ENCODE measurements at places on chromosomes 6 and 20.
A peak's percentile ranks its signal among the peaks of the same experiment; 100 is the strongest.

- peak; percentile 63 for DNase-seq
These were observed 968 bp upstream of the ZMYND8 start for GRCh38 chr20:47357296-47358038.

GRCh38 chr6:36853325-36853724, 14.1 kb upstream of the CPNE5 start:
- no peak for DNase-seq

DNA sequence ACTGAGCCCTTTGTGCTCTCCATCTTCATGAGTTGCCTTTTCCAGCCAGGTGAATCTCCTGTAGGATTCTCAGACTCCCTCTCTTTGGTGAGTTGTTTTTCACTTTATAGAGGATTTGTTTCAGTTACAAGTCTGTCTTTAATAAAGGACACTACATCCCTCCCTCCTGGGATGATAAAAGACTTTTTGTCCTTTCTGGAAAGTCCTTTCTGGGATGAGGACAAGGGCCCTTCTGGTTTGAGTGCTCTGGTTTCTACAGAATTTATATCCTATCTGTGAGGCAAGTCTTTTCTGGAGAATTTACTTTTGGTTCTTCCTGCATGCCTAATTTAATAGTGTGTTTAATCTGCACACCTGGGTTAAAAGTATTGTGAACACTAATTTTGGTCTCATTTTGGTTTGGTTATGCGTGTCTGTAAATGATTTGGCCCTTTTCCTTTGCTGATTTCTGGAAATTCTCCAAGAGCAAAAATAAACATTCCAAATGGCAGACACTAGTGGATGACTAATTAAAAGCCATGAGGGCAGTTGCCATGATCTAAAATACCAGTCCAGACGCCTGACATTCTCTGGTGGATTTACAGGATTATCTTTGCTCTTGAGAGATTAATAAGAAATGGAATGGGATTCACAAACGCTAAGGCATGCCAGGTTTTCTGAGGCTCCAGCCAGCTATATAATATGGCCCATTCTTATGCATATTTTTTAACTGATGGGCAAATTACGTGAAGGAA, 44.8 kb downstream of the TCP11 start:
- no peak for DNase-seq

GRCh38 chr6:86782328-86782727, 155.0 kb upstream of the HTR1E start:
- DNase-seq = no peak

GRCh38 chr20:46741924-46742668, 32.6 kb downstream of the SLC2A10 start:
- no peak for DNase-seq

DNA sequence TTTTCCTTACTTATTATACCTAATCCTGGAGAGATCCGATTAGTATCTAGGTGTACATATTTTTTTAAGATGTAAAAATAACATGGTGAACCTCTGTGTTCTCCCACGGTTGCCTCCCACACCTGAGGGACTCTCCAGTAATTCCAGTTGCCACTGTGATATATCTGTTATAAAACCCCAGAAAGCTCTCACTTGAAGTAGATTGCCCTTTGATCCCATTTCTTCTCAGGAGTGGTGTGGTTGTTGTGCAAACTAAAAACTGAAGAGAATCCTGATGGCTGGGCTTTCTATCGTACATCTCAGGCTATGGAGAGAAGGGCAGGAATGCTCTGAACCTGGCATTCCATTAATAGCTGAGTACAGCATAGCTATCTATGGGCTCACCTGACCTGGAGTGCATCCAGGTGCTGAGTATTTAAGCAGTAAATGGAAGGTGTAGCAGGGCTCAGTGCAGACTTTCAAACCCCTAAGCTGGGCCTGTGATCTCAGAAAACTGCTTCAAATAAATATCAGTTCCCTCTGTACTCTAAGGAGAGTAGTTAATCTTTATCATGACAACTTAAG, 41.0 kb downstream of the VGLL2 start:
- DNase-seq = no peak

All from stimulated activated CD4-positive, alpha-beta T cell treated with anti-CD3 and anti-CD28 coated beads, Interleukin-12 subunit alpha, Interleukin-12 subunit beta, amount 100 ng/mL, for 4 hours (primary cell).